Caco-2 (cell line): ENCODE measurements at places on chromosomes 5 and 9. TPM values are rescaled to one million over a fixed set of nuclear protein-coding genes. Genes with fewer than 3 reads are reported as not detected.
A peak's percentile ranks its signal among the peaks of the same experiment; 100 is the strongest.

DNA sequence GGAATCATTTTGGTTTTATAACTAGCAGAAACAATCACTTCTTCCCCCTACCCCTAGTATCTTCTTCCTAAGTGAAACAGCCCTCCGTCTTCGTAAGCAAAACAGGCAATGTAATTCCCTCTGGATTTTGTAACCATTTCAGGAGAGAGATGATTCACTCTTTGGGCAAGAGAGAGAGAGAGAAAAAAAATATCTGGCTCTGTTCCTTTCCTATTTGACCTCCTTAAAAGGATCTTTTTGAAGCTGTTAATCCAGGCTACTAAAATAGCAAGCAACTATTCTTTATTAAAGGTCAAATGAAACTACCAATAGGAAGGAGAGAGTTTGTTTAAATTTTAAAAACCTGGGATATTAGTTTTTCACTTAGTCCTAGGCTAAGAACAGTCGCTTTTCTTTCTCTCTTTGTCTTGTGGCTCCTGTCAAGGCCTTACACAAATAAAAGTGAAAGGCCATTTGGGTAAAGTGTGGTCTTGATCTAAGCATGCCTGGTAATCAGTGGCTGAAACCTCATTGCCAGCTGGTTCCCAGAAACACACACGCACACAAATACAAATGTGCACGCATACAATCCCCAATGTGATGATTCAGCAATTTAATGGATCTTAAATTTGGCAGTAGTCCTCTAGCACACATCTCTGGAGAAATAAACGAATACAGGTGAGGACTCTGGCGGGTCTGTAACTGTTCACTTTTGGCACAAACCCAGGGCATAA is 70.2 kb downstream of the PRUNE2 start:
- DNase-seq, result no peak

DNA sequence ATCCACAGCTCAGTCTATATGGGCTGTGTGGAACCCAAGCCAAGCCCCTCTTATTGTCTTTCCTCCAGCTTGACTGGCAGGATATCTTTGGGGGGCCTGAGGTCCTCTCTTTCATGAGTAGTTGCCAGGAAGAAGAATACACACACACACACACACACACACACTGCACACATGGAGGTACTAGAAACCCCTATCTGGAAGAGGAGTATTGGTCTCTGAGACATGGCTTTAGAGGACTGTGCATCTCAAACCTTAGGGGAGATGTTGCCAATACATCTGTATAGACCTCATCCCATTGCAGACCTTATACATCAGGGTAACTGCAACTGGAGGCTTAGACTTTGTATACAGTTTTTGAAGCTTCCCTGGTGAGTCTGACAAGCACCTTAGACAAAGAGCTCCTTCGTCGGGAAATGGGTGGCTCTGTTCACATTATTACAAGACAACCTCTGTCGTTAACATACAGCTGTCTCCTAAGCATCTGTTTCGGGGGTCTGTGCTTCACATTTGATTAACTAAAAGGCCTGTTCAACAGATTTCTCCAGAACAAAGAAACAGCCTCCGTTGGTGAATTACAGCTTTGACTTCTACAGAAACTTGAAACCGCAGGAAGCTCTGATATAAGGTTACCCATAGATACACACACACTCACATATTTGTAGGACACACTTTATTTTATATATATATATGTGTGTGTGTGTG is 5.5 kb upstream of the ENTREP1 start:
- no peak for DNase-seq

DNA sequence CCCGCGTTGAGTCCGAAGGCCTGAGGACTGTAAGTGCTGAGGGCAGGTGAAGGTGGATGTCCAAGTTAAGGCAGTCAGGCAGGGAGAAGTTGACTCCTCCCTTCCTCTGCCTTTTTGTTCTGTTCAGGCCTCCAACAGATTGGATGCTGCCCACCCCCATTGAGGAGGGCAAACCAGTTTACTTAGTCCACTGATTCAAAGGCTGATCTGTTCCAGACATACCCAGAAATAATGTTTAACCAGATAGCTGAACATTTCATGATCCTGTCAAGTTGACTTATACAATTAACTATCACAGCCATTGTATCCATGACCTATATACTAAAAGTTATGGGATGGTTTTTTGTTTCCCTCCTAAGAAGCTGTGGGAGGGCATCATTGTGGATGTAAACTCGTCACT is 8.3 kb upstream of the TEX48 start:
- no peak for DNase-seq

- no peak for DNase-seq
Measured at GRCh38 chr9:118686959-118687358, 682.3 kb downstream of the BRINP1 start.

GRCh38 chr9:131658377-131659129 is 81.3 kb downstream of the RAPGEF1 start:
- DNase-seq, result no peak

DNA sequence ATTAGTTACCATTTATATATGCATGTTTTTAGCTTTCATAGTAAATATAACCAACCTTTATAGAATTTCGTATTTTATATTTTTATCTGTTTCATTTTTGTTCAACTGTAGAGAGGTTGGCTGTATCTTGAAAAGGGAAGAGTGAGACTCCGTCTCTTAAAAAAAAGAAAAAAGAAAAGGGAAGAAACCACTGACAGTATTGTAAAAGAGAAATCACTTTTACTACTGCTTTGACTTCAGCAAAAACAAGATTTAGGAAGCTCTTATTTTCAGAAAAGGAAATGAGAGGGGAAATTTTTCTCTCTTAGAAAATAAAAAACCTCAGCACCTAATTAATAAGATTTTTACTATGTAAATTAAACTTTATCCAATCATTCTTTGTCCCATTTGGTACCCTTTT is 14.4 kb downstream of the POLK start:
- no peak for DNase-seq

- DNase-seq, result no peak
Measured at GRCh38 chr5:125337294-125337693, 590.9 kb upstream of the ZNF608 start.

DNA sequence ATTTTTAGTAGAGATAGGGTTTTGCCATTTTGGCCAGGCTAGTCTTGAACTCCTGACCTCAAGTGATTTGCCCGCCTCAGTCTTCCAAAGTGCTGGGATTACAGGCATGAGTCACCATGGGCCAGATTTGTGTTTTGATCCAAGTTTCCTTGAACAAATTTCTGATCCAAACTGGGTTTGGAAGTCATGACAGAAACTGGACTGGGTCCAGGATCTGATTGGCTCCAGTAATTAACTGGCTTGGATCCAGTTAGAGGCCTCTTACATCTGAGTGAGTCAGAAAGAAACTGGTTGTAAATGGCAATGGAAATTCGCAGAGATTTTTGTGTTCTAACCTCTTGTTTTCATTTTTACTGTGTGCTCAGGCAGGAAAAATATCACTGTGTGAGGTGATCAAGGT is 141.6 kb downstream of the SLC25A46 start:
- DNase-seq, result no peak

GRCh38 chr9:101931756-101932155 is 193.3 kb upstream of the GRIN3A start:
- DNase-seq, result no peak

DNA sequence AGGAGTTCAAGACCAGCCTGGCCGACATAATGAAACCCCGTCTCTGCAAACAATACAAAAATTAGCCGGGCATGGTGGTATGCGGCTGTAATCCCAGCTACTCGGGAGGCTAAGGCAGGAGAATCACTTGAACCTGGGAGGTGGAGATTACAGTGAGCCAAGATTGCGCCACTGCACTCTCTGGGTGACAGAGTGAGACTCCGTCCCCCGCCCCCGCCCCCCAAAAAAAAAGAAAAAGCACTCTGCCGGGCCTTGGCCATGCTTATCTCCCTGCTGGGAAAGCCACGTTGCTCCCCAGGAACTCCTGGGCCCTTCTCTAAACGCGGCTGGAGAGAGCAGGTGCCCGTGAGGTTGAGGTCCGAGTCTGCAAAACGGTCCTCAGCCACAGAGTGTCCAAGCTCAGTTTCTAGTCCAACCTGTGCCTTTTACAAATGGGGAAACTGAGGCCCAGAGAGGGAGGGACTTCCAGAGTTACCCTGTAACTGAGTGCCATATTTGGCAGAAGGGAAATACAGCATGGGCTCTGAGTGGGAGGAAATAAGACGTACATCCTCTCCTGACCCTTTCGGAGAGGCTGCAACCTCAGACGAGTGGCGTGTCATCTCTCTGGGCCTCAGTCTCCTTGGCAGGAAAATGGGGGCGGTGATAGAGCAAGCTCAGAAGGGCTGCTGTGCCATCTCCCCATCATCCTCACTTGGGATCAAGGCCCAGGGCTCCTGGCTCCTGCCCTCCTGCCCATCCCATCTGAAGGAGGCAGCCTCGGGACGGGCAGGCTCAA is 6.6 kb upstream of the PHYHD1 start:
- no peak for DNase-seq

- no peak for DNase-seq
Measured at GRCh38 chr9:79765466-79765865, 193.7 kb downstream of the TLE4 start.

GRCh38 chr9:93231121-93231694 is 47.3 kb downstream of the WNK2 start:
- no peak for DNase-seq

DNA sequence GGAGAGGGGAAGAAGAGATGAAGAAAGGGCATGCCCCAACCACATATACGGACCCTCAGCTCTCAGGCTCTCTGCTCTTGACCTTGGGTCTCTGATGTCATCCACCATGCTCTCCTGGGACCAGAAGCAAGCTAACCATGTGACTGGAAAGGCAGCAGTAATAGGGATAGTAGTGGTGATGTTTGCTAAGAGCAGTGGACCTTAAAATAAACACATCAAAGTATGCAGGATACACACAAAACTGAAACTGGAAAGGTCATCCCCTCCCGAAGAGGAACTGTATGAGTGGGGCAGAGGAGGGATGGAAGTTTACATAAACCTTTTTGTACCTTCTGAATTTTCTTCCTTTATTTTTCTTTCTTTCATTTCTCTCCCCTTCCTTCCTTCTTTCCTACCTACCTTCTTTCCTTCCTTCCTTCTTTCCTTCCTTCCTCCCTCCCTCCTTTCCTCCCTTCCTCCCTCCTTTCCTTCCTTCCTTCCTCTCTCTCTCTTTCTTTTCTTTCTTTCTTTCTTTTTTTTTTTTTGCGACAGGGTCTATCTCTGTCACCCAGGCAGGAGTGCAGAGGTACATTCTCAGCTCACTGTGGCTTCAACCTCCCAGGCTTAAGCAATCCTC is 8.1 kb upstream of the PTPN3 start:
- peak; percentile 48 for DNase-seq

The NINJ1 gene
- total RNA-seq, result 29.5 and 35.6 TPM in 2 replicates

The CTXN3 gene
- not detected in 2 replicates for total RNA-seq
